ENCODE measurements at places on chromosomes 12 and 14.

GRCh38 chr12:131162113-131162512, 208.4 kb downstream of the ADGRD1 start:
- DNase-seq, result no peak

GRCh38 chr12:132427174-132427768, 62.7 kb upstream of the FBRSL1 start:
- no peak for DNase-seq

GRCh38 chr14:60651086-60651795, 2.0 kb upstream of the SIX1 start:
- DNase-seq, result no peak

DNA sequence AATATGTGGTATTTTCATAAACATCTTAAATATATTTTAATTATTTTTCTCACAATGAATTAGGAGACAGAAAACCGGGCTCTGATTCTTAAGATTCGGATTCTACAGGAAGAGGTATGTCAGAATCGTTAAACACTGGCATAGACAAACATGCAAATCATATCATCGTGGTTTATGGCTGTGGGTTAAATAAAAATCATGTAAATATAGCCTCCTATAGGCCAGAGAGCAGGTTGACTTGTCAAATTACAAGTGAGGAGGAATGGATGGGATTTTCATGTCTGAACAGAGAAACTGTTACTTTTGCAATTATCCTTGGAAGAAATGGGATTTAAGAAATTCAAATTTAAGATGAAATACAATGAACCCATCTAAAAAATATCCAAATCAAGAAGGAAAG, 74.9 kb upstream of the BCAT1 start:
- no peak for DNase-seq

- DNase-seq, result peak; percentile 16
Observed at GRCh38 chr12:991350-992333, 619 bp downstream of the ERC1 start.

GRCh38 chr14:68373847-68374444, 418.9 kb downstream of the ZFP36L1 start:
- no peak for DNase-seq

- no peak for DNase-seq
Observed at GRCh38 chr12:60345442-60345841, 749.6 kb downstream of the SLC16A7 start.

- no peak for DNase-seq
Observed at GRCh38 chr14:96629558-96630222, 127.5 kb downstream of the PAPOLA start.

DNA sequence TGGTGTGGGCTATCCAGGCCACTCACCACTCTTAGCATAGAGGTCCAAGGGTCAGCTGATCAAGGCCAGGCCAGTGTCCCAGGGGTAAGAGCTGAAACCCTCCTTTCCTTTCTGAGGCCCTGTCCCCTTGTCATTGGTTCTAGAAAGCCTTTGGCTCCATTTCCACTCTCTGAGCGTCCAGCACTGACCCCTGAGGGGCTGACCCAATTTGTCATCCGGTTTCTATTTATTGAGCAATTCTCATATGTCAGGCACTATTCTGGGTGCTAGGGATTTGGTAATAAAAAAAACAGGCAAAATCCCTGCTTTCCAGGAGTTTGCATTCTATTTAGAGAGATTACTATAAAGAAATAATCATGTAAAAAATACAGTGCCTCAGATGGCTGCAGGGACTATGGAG, 3.4 kb downstream of the KRT77 start:
- DNase-seq, result no peak

GRCh38 chr12:27743601-27744000, 33.0 kb downstream of the MRPS35 start:
- no peak for DNase-seq

DNA sequence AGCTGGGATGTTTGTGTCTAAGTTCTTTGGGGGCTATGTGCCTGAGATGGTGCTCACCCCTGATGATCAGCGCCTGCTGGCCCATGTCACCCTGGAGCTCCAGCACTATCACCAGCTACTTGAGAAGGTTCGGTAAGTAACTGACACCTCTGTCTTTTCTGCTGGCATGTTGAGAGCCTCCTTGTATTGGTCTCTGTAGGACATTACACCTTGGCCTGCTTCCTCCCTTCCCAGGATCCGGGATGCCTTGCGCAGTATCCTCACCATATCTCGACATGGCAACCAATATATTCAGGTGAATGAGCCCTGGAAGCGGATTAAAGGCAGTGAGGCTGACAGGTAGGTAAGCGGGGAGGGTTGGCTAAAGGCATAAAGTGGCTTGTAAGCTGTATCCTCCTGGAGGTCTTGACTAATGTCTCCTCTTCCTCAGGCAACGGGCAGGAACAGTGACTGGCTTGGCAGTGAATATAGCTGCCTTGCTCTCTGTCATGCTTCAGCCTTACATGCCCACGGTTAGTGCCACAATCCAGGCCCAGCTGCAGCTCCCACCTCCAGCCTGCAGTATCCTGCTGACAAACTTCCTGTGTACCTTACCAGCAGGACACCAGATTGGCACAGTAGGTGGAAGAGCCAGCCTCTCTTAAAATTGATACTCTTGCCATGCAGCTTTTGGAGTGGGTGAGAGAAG, 5.5 kb downstream of the DDIT3 start:
- no peak for DNase-seq

DNA sequence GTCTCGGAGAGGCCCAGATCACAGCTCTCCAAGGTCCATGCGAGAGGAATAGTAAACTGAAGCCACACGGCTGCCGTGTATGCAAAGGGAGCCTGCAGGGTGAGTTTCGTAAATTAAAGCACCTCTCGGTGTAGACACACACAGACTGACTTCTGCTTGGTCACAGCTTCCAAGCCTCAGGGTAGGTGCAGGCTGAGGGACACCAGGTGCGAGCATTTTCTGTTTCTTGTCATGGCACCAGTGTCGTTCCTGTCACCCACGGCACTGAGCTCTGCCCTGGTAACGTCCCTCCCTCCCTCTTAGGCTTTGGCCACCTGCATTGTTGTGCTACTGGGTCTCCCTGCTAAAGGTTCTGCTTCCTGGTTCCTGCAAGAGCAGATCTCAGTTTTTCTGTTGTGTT, 76.2 kb upstream of the DYNC1H1 start:
- no peak for DNase-seq

DNA sequence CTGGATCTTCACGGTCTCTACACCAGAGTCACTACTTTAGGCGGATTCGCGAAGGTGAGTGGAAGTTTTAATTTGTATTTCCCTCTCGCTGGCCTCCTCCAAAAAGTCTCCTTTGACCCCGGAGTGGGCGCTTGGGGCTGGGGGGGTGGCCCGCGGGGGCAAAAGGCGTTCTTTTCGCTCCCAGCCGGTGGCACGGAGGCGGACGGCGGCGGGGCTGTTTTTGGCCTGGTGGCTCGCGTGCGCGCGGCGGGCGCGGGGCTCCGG, 510 bp downstream of the ARID2 start:
- DNase-seq, result no peak

GRCh38 chr14:36505892-36506731, 13.9 kb downstream of the NKX2-1 start:
- DNase-seq, result no peak

DNA sequence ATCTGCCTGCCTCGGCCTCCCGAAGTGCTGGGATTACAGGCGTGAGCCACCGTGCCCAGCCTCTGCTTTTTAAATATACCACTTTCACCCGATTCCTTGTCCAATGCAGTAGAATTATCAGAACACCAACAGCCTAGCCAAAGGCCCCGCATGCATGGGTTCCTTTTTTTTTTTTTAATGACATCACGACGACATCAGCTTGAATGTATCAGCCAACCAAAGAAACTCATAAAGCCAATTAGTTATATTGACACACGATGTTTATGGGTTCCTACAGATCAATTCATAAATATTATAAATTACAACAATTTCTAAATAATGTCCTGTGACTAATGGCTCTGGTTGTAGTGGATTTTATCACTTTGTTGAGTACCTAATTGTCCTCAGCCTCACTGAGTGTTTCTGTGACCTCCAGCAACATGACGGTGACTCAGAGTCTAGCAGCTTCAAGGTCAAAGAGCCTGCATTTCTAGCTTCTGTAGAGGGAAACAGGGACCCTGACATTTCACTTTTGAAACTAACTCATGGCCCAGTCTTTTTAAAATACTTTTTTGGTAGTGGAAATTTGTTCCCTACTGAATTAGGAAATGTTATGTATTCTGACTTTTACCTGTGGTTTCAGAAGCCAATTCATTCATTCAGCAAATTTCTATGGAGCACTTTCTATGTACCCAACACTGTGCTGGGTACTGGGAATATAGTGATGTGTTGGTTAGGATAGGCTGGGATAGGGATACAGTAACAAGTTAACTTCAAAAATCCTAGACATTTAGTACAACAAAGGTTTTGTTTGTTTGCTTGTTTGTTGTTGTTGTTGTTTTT, 144.1 kb downstream of the SUDS3 start:
- DNase-seq, result no peak

GRCh38 chr12:101002696-101003419, 207.2 kb downstream of the SLC5A8 start:
- no peak for DNase-seq

DNA sequence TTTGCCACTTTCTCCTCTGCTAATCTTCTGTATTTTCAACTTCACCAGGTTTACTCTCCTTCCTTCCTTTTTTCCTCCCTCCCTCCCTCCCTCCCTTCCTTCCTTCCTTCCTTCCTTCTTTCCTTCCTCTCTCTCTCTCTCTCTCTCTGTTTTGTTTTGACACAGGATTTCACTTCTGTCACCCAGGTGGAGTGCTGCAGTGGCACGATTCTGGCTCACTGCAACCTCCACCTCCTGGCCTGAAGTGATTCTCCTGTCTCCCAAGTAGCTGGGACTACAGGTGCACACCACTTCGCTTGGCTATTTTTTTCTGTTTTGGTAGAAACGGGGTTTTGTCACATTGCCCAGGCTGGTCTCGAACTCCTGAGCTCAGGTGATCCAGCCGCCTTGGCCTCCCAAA, 181.2 kb upstream of the BTG1 start:
- DNase-seq, result no peak
